ENCODE measurements at places on chromosomes 1 and 21.

GRCh38 chr1:178267646-178268094 lies 173.8 kb downstream of the RASAL2 start:
- DNase-seq, result no peak

GRCh38 chr21:34176448-34176847 lies 103.1 kb downstream of the MRPS6 start:
- DNase-seq, result no peak

DNA sequence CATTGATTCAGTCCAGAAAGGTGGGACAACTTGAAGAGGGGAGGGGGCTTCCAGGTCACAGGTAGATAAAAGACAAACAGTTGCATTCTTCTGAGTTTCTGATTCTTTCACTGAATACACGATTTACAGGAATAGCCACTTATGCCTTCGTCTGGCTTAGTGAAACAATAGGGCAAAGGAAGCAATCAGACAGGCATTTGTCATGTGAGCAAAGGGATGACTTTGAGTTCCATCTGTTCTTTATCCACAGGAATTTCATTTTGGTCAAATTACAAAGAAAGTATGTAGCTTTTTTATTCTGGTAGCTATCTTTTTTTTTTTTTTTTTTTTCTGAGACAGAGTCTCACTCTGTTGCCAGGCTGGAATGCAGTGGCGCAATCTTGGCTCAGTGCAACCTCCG lies 202.5 kb downstream of the TTLL7 start:
- DNase-seq, result no peak

- no peak for DNase-seq
These were observed 97.6 kb downstream of the EPHB2 start for GRCh38 chr1:22808186-22808675.

DNA sequence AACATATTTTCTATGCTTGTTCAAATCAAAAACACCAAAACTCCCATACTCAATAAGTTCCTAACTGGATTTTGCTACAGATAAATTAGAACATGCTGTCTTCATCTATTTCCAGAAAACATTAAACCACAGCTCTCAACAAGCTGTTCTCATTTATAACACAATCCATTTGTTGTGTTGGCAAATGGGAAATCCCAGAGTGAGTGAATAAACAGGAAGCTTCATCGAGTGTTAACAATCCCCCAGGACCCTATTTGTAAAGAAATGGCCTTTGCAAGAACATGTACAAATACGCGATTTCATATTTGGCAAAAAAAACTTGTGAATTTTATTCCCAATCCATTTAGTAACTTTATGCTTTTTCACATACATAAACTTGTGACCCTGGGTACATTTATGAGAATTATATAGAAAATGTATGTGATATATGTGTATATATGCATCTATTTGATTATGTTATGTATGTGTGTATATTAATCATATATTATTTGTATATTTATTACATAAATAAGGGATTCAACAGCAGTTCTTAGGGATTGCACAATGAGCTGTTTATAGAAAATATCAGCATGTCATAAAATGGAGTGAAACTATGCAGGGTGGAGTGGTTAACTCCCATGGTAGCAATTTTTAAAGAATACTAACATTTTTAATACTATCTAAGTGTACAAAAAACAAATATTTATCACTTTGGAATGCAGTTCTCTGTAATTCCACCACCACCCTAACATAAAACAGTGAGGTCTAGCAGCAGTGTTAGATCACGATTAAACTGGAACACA lies 160.0 kb downstream of the NEGR1 start:
- DNase-seq, result no peak

- no peak for DNase-seq
These were observed 30.1 kb downstream of the KCNAB2 start for GRCh38 chr1:6075748-6076147.

DNA sequence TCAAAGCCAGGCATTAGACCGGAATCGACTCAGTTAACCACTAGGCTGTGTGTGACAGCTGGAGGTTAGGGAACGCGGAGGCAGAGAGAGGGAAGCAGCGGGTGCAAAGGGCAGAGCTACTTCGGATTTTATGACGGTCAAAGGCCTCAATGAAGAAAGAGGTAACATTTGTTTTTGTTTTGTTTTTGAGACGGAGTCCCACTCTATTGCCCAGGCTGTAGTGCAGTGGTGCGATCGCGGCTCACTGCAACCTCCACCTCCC lies 276.8 kb upstream of the GREM2 start:
- no peak for DNase-seq

- DNase-seq, result no peak
These were observed 6.3 kb downstream of the C1orf53 start for GRCh38 chr1:197908716-197909220.

DNA sequence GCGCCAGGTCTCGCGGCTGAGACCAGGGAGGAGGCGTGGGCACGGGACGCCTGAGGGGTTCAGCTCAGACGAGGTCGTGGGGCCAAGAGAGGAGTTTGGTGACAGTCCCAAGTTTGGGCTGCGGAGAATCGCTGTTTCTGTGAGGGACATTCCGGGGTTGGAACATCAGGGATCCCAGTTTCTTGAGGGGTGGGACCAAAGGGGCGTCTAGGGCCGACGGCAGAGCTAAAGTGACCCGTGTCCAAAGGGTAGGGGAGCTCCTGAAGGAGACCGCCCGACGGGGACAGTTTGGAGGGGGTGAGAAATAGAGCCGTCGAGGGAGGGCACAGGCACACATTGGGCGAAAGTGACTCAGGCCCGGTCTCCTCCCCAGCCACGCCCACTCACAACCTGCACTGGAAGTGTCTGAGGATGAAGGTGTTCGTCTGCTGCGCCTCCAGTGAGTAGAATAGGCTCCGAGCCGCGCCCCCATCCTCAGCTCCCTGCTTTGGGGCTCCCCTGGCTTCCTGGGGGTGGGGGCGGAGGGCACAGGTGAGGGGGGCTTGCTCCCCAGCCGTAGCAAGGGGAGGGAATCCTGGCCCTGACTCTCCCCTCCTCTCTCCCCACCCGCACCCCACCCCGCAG lies 7.0 kb downstream of the EFNA3 start:
- no peak for DNase-seq

DNA sequence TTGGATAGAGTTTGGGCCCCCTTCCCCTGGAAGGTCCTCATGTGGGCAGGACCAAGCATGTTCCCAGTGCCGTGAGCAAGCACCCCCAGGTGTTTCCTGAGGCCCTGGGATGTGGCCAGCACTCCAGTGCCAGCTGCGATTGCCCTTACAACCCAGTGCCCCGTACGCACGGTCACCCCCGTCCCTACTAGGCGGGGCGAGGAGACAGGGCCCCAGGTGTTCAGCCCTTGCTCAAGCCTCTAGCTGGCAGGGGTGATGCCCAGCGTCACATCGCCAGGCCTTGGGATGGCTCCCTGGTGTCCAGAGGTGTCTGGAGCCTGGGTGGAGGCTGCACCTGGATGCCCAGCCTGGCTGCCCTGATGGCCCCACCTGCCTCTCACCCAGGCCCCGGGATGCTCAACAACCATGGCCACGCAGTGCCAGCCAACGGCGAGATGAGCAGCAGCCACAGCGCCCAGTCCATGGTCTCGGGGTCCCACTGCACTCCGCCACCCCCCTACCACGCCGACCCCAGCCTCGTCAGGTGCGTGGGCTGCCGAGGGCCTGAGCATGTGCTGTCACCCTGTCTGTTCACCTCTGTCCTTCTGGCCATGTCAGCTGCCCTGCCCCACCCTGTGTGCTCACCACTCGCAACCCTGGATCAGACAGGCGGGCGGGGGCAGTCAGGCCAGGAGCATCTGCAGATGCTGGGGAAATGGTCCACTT lies 21.6 kb upstream of the CCDC27 start:
- DNase-seq, result no peak

- no peak for DNase-seq
These were observed 93.4 kb downstream of the ADARB1 start for GRCh38 chr21:45167796-45168222.

- no peak for DNase-seq
These were observed 417.7 kb downstream of the AGBL4 start for GRCh38 chr1:49606082-49606481.

- no peak for DNase-seq
These were observed 33.3 kb upstream of the FAM89A start for GRCh38 chr1:231073331-231073730.

DNA sequence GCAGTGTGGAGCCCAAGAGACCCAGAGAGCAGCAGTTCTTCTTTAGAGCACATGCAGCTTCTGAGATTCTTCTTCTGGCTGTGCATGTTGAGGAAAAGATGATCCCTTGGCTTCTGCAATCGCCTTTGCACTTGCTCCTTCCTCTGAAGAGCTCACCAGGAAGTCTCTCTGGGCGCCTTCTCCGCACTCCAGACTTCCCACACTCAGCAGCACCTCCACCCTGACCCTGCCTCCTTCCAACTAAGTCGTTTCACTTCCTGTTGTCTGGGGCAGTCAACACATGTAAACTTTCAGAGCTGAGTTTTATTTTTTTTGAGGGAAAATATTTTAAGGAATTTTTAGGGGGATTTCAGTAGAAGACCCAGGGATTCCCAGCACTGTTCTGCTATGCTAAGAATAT lies 73.4 kb upstream of the F3 start:
- DNase-seq, result no peak

DNA sequence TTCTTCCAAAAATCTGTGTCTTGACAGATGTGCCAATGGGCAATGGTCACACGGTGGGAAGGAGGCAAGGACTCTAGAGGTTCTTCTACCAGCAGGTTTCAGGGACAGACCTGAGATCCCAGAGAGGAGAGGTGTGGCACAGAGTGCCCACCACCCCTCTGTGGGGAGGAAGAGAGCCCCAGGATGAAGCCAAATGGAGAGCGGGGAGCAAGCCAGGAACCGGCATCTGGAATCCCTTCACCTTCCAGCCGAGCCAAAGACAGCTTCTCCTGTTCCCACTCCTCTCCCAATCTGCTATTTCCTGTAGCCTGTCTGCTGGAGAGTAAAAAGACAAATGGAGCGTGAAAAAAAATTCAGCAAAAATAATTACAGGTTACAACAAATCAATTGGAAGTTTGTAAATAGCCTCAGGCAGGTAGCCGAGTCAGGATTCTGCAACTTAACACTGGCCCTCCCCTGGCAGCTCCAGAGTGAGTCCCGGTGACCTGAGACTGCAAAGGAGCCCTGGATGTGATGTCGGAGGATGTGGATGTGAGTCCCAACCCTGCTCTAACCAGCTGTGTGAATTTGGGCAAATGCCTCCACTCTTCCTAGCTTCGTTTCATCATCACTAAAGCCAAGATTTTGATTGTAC lies 45.4 kb upstream of the LRRN2 start:
- DNase-seq, result peak; percentile 63

DNA sequence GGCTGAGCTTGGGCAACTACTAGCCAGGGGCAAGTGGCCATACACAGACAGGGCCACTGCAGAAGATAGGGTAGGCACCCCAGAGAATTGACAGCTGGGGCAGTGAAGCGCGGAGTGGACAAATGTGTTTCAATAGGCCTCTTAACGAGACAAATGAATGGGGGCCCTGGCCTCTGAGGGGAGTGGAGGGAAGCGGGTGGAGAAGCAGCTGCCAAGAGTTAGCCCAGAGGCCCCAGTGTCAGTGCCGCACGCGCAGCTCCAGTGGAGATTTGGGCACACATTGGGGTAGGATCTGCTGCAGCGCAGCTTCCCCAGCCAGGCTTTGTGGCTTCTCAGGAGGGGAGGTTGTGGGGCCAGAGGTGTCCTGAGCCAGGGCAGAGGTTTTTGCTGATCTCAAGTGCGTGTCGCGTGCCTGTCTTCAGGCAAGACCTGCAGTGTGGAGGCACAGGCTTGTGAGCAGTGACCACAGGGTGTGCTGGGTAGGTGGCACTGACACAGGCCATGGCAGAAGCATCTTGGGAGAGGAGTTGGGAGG lies 16.9 kb downstream of the PTPRF start:
- DNase-seq, result no peak

- no peak for DNase-seq
These were observed 14.0 kb upstream of the SLC9C2 start for GRCh38 chr1:173616859-173617258.

GRCh38 chr1:235650341-235651169 lies 971 bp upstream of the GNG4 start:
- no peak for DNase-seq

DNA sequence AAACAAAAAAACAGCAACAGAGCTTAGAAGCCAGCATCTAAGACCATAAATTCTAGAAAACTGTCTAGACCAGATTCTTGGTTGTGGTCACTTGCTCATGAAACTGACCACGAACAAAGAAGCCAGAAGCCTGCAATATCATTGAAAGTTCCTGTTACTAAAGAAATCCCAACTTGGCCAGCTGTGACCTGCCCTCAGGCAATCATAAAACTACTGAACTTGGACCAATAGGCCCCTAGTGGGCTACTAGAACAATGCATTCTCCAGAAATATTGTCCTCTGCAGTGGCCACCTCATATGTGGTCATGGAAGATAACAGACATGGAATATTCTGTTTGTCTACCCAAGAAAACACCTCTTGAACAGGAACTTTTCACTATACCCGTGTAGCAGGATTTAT lies 87.7 kb downstream of the SPATA17 start:
- no peak for DNase-seq

- no peak for DNase-seq
These were observed 9.3 kb downstream of the RASSF5 start for GRCh38 chr1:206516728-206516990.

DNA sequence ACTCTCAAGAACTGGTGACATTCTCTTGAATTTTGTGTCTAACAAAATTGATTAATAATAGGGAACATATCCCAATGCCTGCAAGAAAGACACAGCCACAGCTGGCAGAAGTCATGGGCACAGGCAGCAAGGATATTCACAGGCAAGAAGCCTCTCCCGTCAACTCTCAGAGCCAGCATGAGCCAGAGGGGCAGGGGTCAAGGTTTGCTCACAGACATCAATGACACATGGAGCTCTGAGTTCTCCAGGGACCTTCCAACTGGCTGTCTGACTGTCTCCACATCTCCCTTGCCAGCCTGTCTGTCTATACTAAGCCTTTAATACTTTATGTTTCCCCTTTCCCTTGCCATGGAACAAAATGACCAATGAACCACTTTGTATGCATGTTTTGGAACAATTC lies 101.5 kb upstream of the RAB4A start:
- DNase-seq, result no peak

DNA sequence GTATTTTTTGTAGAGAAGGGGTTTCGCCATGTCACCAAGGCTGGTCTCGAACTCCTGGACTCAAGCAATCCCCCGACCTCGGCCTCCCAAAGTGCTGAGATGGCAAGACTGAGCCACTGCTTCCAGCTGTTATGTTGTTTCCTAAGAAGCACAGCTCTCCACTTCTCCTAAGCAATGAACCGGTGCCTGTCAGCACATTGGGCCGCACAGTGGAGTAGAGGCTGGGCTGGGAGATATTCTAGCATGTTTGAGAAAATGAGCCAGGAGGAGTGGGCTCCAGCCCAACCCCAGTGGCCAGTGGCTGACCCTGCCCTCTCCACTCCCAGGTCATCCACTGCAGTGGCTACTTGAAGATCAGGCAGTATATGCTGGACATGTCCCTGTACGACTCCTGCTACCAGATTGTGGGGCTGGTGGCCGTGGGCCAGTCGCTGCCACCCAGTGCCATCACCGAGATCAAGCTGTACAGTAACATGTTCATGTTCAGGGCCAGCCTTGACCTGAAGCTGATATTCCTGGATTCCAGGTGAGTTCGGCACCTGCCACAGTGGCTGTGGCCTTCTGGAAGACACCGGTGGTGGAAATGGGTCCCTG lies 27.0 kb downstream of the SIM2 start:
- peak; percentile 48 for DNase-seq

GRCh38 chr21:37916310-37917051 lies at the start of gene KCNJ6:
KCNJ6 (minus strand) TSS chr21:37916457; CDS start chr21:37840682, 75,775 bp downstream.
- DNase-seq, result no peak

GRCh38 chr1:153220606-153221303 lies 3.4 kb downstream of the PRR9 start:
- no peak for DNase-seq

- DNase-seq, result no peak
These were observed 12.5 kb downstream of the DMAP1 start for GRCh38 chr1:44225761-44226160.

GRCh38 chr21:36859744-36860501 lies 106.5 kb downstream of the HLCS start:
- no peak for DNase-seq

All from left forelimb (tissue), 1 donor.